ENCODE measurements at places on chromosomes 1 and 21.

- no peak for DNase-seq
Measured at GRCh38 chr1:95115708-95116137, 1.4 kb upstream of the TLCD4 start.

- no peak for DNase-seq
Measured at GRCh38 chr1:111568160-111568647, 51.4 kb upstream of the RAP1A start.

- no peak for DNase-seq
Measured at GRCh38 chr1:17810668-17811067, 55.5 kb downstream of the ACTL8 start.

- DNase-seq = no peak
Measured at GRCh38 chr1:193681422-193681821, 495.0 kb upstream of the B3GALT2 start.

GRCh38 chr1:198259333-198260074 lies 102.7 kb downstream of the NEK7 start:
- no peak for DNase-seq

DNA sequence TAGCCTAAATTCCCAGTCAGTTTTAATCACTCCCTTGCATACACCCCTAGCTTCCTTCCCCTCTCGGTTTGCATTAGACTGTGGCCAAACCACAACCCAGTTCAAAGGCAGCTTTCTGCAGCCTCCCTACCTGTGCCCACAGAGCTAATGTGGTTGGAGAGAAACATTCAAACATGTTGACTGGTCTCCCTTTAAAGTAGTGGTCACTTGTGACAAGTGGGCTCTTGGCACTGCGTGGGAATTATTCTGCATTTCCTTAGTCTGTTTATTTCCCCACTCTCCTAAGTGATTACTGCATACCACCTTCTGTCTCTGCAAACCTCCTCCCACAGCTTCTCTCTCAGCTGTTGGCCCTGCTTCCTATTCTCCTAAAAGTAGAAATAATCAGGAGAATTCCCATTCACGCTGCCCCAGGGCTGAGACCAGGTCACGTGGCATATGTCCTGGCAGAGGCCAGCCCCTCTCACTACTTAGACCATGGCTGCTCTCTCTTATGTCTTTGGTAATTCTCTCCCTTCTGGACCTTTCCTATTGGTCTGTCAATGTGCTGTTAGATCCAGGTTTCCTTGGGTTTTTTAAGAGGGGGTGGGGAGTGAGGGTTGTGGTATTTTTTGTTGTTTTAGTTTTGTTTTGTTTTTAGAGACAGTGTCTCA lies 38.4 kb upstream of the CD101 start:
- no peak for DNase-seq

- no peak for DNase-seq
Measured at GRCh38 chr1:235022981-235023710, 105.5 kb downstream of the TOMM20 start.

GRCh38 chr21:45050797-45051489 lies 23.4 kb upstream of the ADARB1 start:
- DNase-seq = no peak

GRCh38 chr1:84668185-84668584 lies 22.1 kb downstream of the SSX2IP start:
- DNase-seq = no peak

DNA sequence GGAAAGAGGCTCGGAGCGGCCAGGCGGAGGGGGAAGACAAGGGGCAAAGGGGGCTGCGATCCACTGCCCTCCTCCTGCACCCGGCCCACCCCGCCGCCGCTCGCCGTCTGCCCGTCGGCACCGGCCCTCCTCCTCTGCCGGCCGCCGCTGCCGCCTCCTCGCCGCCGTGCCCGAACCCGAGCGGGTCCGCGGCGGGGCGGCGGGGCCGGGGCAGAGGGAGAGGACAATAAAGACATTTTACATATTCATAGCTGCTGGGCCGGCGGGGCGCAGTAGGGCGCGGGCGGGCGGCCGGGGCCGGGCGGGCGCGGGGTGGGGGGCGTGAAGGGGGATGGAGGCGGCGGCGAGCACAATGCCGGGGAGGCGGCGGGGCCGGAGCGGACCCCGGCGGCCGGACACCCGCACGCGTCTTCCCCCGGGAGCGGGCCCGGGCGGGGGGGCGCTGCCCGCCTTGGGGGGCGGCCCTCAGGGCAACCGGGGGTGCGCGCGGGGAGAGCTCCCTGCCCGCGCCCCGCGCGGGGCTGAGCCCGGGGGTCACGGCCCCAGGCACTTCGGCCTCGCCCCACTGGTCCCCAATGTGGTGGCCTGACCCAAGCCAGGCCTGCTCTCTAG lies 546 bp downstream of the POU2F1 start:
- DNase-seq = peak; percentile 1

- no peak for DNase-seq
Measured at GRCh38 chr1:24048205-24048869, 63.6 kb downstream of the MYOM3 start.

GRCh38 chr1:167651161-167651693 lies 21.2 kb downstream of the RCSD1 start:
- DNase-seq = no peak

DNA sequence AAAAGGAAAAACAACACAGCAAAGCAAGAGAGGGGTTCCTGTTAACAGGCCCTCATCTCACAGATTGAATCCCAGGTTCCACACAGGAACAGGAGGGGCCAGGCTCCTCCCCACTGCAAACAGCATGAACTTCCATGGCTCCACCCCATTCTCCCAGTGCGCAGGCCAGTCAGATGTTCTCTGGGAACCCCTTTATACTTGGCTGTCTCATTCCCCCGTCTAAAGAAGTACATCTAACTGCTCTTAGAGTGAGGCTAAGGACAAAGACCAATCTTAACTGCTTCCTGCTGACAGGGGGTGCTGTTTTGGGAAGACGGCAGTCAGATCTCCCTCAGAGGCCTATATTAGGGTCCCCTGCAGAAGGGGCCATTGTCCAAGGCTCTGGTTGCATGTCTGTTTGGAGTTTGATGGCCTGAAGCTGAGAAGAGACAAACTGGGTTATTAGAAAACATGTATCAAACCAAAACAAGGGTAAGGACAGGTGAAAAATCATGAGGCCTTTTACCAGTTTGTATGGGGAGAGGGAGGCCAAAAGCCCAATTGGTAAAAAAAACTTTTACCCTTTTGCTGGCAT lies 10.5 kb upstream of the NASP start:
- DNase-seq = no peak

- no peak for DNase-seq
Measured at GRCh38 chr1:17819129-17819802, 64.1 kb downstream of the ACTL8 start.

DNA sequence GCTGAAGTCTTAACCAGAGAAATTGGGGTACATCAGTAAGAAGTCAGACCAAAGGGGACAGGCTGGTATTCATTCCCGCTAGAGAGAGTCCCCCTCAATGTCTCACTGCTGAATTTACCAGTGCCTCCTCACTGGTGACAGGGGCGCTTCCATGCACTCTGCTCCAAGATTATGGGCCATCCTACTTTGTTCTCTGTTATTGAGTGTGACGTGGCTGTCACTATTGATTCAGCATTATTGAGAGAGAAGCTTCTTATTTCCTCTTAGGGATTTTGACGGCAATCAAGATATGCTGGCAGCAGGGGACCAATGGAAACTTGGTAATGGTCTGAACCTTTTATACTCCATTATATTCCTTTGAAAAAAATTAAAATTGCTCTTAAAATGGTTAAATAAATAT lies 118.6 kb downstream of the SYF2 start:
- no peak for DNase-seq

- DNase-seq = no peak
Measured at GRCh38 chr1:18960409-18960808, 3.9 kb upstream of the IFFO2 start.

DNA sequence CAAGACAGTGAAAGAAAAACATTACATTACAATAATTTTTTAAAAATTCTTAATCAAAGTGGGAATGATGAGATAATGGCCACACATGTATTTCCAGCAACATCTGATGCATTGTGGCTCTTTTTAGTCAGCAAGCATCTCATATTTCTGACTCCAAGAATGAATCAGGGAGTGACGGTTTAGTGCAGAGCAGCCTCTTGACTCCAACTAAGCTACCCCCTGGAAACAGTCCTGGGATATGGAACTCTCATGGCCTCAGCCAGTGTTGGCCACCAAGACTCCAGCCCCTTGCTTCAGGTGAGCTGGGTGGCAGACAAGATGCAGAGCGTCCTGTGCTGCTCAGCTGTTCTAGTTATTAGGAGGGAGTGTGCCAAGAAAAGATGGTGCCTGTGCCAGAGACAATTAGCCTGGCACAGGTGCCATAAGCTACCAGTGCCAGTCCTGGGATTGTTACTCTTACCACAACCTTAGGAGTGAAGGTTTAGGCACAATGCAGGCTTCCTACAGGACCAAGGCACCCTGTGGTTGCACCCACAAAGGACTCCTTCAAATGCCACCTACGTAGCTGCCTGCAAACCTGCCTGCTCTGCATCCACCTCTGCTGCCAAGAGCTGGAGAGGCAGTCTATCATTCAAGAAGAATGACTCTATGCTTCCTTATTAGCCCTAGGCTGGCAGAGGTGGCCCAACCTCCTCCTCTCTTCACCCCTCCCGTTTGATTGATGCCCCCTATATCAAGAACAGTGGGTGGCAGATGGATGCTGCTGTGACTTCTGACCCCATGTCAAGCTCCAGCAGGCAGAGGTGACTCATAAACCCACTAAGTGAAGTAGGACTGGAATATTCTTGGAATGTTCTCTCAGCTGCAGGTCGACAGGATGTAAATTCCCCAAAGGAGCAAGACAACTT lies 6.0 kb upstream of the SEC16B start:
- DNase-seq = no peak

DNA sequence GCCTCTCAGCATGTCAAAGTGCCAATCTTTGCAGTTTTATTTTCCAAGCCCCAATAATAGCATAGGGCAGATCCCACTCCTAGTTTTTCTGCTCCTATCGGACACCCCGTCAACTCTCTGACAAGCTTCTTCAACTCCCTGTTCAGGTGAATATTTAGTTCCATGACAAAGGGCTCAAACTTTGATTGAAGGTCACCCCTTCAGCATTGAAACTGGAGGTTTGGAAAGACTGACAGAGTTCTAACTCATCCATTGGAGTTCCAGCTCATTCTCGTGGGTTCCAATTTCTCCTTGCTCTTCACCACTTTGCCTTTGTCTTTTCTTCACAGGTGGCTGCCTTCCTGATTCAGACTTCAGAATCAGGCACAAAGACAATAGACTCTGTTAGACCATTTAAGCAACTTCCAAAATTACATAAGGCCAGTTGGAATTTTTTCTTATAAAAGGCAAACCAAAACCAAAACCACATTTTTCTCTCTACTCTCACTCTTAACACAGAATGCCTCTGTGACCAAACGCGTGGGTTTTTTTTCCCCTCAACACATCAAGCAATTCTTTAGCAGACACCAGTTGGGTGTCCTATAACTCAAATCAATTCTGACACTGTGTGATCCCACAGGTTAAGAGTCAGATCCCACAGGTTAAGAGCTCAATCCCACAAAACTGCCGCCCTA lies 169.3 kb upstream of the USP25 start:
- DNase-seq = no peak

Data from stimulated activated CD4-positive, alpha-beta T cell treated with anti-CD3 and anti-CD28 coated beads, Interleukin-1b, Interleukin-23, amount 100 ng/mL, for 1 hour (primary cell).